ENCODE measurements at places on chromosomes 4 and X. TPM values are rescaled to one million over a fixed set of nuclear protein-coding genes. Genes with fewer than 3 reads are reported as not detected.

The LGI2 gene
- total RNA-seq: under 0.01 TPM

The GPM6B gene
- total RNA-seq: 1.0 TPM

- no peak for DNase-seq
Measured at GRCh38 chrX:57266275-57266674, 20.2 kb upstream of the FAAH2 start.

GRCh38 chr4:82561786-82562563 is at the start of gene TMEM150C:
Gene TMEM150C, minus strand, starts transcription at chr4:82561988. Its CDS starts 57,331 bp downstream, at chr4:82504657.
- DNase-seq: peak; percentile 5

DNA sequence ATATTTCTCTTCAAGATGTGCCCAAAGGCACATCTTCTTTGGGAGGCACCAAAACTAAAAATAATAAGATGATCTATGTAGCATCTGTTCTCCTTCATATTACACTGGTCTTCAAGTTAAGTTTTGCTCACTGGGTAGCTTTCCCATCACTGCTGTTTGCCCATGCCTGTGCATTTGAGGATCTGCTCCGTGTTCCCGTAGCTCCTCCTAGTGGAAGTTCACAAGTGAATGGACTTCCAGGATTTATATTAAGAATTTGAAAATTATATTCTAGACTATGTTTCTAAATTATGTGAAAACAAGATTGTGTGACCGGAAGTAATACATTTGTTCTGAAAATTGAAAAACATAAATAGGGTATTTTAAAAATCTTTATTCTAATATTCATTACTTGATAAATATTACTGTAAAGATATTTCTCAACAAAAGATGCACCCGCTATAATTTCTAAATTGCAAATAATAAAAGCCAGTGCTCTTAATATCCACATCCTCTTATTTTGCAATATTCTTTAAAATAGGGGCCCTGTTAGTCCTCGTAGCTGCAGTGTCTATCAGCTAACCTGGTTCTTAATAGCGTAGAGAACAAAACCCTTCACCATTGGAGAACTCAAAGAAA is 147.7 kb downstream of the RBM46 start:
- DNase-seq: peak; percentile 10

The FRAS1 gene
- total RNA-seq: 1.8 TPM

The CDKL2 gene
- 2.3 TPM for total RNA-seq

- DNase-seq: no peak
Measured at GRCh38 chrX:139211568-139212182, 318.9 kb upstream of the F9 start.

- DNase-seq: no peak
Measured at GRCh38 chr4:3254302-3255131, 5.6 kb downstream of the MSANTD1 start.

DNA sequence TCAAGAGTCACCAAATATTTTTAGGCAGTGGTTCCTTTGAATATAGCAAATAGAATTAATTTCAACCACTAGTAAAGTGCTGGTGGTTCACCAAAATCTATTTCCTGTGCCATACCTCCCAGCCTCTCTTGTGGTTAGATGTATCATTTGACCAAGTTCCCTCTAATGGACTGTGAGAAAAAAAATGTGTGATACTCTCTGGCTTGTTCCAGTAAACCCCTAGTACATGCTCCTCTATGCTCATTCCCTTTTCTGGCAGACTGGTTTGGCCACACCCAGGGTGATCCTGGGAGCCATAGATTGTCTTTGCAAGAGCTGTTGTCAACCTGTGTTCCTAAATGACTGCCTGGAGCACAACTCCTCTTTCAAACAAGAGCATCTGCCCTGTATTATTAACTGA is 109.5 kb downstream of the FRAS1 start:
- DNase-seq: no peak

DNA sequence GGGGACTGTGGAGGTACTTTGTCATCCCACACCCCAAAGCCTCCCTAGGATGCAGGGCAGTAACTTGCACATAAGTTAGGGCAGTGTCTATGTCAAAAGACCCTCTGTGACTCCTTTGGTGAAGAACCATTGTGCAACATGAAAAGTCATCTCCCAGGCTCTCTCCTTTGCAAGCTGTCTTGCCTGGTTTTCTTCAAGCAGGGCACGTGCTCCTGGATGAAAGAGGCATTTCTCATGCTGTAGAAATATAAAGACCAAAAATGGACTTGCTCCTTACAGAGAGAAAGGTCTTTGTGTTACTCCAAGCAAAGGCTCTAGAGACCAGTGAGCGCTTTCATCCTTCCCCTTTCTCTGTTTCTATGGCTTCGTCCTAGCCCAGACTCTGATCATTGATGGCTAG is 44.9 kb downstream of the PLAC1 start:
- no peak for DNase-seq

DNA sequence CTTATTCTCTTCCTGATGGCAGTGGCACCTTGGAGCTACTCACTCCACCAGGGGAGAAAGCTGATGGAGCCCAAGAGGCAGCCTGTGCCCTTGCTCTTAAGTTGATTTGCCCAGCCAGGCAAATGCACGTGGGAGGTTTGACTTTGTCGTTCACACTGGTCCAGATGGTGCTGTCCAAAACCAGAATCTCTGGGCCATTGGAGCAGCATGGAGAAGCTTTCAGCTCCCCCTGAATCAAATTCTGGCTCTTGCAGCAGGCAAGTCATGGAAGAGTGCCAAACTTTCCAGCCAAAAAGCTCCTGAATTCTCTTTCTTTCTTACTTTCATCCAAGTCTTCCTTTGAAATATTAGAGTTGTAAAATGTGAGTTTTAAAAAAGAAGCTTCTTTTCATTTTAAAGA is 970.4 kb downstream of the RPA4 start:
- no peak for DNase-seq

- no peak for DNase-seq
Measured at GRCh38 chr4:98094118-98094517, 49.2 kb downstream of the STPG2 start.

The SSX1 gene
- not detected for total RNA-seq

DNA sequence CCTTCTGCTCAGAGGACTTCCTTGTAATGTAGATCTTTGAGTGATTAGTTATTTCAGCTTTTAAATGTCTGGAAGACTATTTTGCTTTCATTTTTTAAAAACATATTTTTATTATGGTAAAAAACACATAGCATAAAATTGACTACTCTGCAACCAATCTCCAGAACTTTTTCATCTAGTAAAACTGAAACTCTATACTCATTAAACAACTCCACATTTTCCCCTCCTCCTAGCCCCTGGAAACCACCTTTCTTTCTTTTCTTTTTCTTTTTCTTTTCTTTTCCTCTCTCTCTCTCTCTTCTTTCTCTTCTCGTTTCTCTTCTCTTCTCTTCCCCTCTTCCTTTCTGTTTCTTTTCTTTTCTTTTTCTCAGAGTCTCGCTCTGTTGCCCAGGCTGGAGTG is 230.6 kb downstream of the DLG3 start:
- no peak for DNase-seq

The SMIM10 gene
- 10.0 TPM for total RNA-seq

DNA sequence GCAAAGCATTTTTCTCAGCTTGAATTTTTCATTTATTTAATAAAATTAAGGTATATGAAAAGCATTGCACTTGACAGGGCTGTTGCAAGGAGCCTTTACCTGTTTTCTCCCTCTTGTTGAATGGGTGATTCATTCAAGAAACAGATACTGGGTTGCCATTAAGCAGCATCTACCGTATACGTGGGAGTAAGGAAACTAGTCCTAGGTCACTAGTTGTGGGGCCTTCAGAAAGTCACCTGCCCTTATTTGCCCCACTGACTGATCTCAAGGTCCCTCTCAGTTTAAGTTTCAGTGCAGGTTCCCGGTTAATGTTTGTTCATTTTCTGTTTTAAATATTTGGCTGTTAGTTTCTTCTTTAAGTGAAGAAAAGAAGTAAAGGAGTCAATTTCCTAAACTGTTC is 34.0 kb downstream of the LHFPL1 start:
- DNase-seq: no peak

- DNase-seq: peak; percentile 95
Measured at GRCh38 chr4:150581641-150582051, 305 bp upstream of the MAB21L2 start.

The KLHL13 gene
- 22.5 TPM for total RNA-seq

The ITM2A gene
- total RNA-seq: 0.17 TPM

DNA sequence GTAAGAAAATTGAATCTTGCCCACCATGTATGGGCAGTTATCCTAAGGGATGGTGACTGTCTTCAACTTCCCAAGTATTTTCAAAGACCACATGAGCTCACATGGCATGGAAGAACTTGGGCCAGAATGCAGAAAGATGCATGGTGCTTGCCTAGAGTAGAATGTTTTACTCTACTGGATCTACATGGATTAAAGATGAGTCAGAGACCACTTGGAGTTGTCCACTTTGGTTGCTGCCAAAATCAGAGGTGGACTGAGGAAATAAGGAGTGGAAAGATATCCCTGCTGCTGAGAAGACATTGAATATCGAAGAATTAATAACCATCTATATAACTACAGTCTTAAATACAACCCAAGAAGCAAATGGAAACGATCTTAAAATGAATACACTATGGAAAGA is 498.1 kb downstream of the NLGN4X start:
- no peak for DNase-seq

GRCh38 chrX:76796311-76796710 is 368.8 kb downstream of the MAGEE1 start:
- no peak for DNase-seq

DNA sequence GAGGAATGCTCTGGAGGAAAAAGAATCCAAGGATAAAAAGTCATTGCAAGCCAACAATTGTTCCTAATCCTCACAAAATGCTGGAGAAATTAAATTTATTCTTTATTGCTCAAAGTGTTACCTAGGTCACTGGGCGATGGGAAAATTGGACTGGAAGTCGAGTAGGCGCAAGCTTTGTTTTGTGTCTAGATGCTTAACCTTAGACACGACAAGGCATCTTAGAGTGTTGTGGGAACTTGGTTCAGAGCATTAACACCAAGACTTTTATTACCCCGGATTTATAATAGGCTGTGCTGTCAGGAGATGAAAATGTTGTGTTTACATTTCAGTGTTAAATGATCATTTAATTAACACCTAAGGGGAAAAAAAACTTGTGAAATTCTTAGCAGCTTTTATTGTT is 25.1 kb downstream of the SLIT2 start:
- no peak for DNase-seq

GRCh38 chr4:18676526-18676915 is 655.0 kb upstream of the LCORL start:
- peak; percentile 4 for DNase-seq

The PAGE5 gene
- total RNA-seq: 0.66 TPM

The TEX11 gene
- under 0.01 TPM for total RNA-seq

DNA sequence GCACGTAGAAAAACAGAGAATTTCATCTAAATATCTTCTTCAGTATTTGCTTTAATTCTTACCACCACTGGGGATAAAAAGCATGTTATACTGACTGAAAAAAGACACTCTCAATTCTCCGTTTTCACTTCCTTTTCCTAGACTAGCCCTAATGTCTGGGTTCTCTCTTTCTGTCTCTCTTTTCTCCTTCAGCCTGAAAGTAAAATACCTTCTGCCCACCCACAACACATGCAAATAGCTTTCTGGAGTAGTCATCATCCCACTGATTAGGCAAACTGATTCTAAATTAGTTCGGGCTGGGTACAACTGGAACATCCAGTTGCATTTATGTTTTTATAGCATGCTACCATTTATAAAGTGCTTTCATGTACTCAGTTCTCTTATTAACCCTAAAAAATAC is 142.4 kb upstream of the ANKRD50 start:
- no peak for DNase-seq

DNA sequence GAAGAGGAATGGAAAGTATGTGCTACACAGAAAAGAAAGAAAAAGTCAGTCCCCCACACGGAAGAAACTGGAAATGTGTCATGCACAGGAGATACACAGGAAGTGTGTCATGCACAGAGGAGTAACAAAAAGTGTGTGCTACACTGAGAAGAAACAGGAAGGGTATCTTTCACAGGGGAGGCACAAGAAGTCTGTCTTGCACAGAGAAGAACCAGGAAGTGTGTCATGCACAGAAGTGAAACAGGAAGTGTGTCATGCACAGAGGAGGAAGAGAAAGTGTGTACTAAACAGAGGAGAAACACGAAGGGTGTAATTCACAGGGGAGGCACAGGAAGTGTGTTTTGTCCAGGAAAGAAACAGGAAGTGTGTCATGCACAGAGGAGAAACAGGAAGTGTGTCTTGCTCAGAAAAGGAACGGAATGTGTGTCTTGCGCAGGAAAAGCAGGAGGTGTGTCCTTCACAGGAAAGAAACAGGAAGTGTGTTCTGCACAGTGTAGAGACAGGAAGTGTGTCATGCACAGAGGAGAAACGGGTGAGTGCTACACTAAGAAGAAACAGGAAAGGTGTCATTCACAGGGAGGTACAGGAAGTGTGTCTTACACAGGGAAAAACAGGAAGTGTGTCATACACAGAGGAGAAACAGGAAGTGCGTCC is 527.2 kb upstream of the PRKX start:
- DNase-seq: no peak

- no peak for DNase-seq
Measured at GRCh38 chr4:7223541-7223940, 31.2 kb downstream of the SORCS2 start.

DNA sequence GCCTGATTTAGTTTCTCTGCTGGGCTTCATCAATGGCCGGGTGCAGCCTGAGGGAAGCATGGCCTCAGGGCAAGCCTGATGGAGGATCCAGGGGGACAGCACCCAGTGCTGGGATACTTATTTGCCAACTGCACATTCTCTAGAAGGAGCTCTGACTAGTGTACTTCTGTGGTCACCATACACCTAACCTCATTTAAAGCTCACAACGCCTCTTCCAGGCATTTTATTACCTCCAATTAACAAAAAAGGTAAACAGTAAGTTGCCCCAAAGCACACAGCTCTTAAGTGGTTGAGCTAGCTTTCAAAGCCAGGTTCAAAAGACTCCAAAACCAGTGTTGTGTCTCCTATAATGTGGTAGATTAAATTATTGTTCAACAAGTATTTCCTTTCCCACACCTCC is 26.8 kb upstream of the ATXN3L start:
- no peak for DNase-seq

The DLG3 gene
- 24.6 TPM for total RNA-seq

GRCh38 chrX:20477836-20478524 is 211.3 kb upstream of the RPS6KA3 start:
- no peak for DNase-seq

The CLDN34 gene
- not detected for total RNA-seq

DNA sequence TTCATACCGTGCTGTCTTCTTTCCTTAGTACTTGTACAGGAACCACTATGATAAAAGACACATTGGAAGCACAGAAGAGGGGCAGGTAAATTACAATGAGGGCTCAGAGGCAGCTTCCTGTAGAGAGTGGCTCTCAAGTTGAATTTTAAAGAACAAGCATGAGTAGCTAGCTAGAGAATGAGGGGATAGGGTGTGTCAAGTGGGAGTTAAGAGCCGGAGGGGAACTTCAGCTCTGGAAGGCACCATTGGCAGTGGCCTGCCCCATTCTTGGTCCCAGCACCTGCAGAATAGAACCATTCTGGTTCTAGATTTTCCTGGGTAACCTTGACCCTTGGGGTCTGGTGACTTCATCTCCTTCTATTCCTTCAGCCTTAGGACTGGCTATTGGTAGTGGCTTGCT is 34.0 kb upstream of the JADE1 start:
- no peak for DNase-seq

DNA sequence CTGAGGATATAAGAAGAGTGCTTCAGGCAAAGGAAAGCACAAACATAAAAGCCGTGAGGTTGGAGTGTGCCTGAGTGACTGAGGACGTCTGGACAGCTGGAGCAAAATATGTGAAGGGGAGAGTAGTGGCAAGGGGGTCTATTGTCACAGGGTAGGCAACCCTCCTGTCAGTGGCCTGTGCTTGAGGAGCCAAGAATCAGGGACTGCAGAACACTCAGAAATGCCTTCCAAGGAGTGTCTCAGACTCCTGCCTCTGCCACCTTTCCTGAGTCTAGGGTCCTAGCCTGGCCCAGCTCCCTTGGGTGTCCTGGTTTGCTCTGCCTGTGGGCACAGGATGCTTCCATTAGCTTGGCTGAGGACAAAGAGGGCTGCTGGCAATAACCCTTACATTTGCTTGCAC is 152.5 kb upstream of the PJA1 start:
- no peak for DNase-seq

Data from fibroblast of lung (primary cell).